T-helper 2 cell (primary cell): ENCODE measurements at places on chromosomes 4 and X.

GRCh38 chrX:35842674-35843073, 44.5 kb downstream of the MAGEB16 start:
- no peak for DNase-seq

DNA sequence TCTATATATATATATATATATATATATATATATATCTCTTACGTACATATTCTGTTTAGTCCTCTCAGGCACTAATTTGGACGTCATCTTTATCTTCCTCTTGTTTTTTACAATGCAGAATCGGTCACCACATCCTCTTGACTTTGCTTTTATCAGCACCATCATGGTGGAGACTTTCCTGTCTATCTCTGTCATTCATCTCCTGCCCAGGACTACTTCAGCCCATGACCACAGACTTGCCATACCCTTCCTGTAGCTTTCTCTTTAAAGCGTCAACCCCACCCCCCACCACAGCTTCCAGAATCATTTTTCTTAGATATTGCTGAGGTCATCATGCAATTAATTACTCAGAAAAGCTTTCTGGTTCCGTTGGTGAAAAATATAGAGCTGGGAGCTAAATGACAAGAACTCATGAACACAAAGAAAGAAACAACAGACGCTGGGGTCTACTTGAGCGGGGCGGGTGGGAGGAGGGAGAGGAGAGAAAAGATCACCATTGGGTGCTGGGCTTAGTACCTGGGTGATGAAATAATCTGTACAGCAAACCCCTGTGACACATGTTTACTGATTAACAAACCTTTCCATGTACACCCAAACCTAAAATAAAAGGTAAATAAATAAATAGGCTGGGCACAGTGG, 30.5 kb upstream of the PRKX start:
- peak; percentile 32 for DNase-seq

- no peak for DNase-seq
These were observed 48.1 kb upstream of the TLR3 start for GRCh38 chr4:186020793-186021407.

- DNase-seq: no peak
These were observed 188.9 kb upstream of the FAT1 start for GRCh38 chr4:186912606-186913005.

- DNase-seq: no peak
These were observed 41.0 kb downstream of the TXLNG start for GRCh38 chrX:16827225-16827624.

- no peak for DNase-seq
These were observed 114.7 kb downstream of the ENPP6 start for GRCh38 chr4:184102927-184103326.

- DNase-seq: no peak
These were observed 11.1 kb downstream of the USO1 start for GRCh38 chr4:75735525-75735924.

DNA sequence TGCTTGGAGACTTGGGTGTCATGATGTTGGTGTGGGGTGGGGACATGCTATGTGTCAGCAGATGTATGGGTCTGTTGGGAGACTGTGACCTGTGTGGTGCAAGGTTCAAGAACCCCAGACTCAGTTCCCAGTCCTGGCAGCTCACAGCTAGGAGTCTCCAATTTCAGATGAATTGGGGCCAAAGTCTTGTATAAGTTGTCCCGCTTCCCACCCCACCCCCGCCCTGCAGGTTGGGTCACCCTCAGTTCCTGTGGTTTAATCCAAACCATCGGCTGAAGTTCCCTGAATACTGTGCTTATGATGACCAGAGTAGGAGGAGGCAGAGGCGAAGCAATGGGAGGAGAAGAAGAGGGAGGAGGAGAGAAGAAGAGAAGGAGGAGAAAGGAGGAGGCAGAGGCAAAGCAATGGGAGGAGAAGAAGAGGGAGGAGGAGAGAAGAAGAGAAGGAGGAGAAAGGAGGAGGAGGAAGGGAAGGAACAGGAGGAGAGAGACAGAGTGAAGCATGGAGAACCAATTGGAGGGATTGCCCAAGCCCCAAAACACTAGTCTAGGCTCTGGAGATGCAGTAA, 112.6 kb downstream of the EFNB1 start:
- no peak for DNase-seq

DNA sequence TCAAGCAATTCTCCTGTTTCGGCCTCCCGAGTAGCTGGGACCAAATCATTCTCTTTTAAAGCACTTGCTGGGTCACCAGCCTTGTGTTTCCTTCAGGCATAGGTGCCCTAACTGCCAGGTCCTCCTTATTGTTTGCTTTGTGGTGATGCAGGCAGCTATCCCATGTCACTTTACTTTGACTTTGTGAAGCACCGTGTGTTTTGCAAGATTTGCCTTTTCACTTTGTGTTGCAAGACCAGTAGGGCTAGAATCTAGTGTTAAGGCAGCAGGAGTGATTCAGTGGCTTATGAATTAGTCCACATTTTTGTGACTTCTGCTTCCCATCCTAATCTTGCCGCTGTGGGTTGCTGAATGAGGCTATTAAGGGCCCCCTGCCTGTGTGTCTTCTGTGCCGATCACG, 20.2 kb downstream of the SYAP1 start:
- no peak for DNase-seq

DNA sequence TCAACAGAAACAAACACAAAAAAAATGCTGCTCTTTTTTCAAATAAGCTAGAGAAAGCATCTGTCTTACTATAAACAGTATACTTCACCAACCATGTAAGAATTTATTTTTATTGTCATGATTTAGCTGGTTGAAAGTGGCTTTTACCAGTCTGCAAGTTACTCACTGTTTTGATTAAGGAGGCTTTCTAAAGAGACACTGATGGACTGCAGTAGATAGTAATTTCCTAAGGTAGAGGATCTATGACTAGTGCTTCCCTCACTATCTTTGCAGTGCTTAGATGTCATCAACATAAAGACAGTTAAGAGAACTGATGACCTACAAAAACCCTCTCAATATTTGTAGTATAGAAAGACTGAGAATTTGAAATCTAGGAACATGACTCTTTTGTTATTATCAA, 846.2 kb upstream of the AGA start:
- no peak for DNase-seq
